Effector CD8-positive, alpha-beta T cell (primary cell): ENCODE measurements at places on chromosomes 3 and 15.

DNA sequence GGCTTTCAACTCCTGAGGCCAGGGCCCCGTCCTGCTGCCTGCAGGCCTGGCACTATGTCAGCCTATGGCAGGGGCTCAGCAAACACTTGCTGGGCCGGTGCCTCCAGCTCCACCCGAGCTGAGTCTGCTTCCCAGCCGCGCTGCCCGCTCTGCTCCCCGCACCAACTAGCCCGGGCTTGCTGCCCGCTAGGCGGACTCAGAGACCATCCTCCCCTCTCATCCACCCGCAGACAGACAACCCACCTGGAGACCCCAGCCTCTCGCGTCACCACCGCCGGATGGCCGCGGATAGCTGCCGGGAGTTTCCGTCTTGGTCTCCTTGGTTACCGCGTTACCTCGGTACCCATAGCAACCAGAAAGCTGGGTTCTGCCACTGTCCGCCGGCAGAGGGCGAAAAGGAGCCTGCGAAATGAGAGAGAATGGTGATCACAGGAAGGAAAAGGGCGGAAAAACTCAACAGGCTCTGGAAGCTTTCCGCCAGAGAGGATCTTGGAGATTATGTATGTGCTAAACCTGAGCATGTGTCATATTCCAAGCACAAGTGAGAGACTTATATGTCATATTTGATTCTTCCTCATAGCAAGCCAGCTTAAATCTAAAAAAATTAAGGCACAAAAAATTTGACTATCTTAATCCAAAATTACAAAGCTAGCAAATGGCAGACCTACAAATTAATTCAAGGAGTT is at the start of gene ZBBX:
Gene ZBBX (minus strand): TSS at position 294 of the 686 bp plus-strand sequence. CDS start 7,396 bp downstream, outside the sequence.
- DNase-seq: peak; percentile 75

GRCh38 chr15:71393383-71393782 is 278.1 kb downstream of the THSD4 start:
- DNase-seq: no peak

DNA sequence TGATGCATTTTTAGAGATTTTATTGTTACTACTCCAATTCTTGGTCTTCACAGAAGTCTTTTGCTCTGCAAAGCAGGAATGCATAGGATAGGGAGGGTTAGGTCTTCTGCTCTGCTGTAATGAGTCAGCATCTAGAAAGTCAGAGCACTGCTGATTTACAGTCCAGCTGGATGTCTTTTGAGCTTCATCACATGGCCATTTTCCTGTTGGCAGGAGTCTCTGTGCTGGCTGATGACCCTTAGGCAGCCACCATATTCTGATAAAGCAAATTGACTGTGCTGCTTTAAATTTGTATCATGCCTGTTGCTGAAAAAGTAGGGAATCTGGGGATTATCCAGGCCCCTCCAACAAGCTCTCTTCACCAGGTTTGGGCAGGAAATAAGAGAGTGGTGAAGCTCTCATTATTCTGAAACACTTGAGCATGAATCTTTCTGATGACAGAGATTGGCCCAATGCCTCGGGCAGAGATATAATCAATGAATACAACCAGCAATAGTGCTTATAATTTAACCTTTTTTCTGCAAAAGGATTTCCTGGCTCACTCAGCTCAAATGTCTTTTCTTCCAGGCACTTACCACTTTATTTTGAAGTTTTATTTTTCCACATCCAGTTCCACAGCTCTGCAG is 9.7 kb upstream of the CRBN start:
- DNase-seq: no peak

DNA sequence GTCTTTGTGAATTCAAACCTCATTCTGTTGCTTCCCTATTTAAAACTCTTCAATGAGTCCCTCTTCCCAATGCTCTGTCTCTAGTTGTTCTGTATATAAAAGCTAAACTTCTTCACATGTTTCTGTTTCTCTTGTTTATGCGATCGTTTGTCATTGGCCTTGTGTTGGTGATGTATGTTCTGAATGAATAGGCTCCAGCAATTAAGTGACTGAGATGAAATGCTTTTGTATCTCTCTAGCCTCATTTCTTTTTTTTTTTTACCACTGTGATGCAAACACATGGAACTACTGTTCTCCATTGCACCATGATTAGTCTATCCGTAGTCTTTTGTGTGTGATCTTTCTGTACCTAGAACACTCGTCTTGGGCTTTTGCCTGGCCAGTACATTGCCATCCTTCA is 380.5 kb upstream of the TPRG1 start:
- DNase-seq: no peak

- DNase-seq: no peak
Observed at GRCh38 chr3:57910990-57911389, 97.2 kb upstream of the FLNB start.

DNA sequence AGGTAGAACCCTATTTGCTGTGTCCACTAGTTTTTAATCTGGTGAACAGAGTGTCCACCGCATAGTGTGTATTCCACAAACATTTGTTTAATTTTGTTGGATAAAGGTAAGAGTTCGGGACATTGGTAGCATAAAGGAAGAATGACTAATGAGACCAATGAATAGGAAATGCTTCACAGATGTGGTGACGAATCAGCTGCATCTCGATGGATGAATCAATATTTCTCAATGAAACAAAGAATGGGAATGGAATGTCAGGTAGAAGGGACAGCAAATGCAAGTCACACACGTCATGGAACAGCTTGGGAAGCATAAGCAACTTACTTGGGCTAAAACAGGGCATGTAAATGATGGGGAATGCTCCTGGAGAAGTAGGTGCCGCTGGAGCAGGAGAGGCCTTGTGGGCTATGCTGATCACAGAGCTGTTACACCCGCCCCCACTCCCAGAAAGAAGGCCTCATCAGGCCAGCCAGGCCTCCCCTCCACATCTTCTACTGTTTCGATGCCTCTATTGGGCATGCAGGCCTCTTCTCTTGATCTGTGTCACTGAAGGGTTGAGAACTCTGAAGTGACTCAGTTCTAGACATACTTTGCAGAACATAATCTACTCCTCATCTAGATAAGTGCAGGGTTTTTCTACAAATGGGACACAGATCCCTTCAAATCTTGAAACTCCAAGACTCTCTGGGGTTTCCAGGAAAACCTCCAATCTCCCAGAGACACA is 120.0 kb upstream of the GADL1 start:
- DNase-seq: no peak

- no peak for DNase-seq
Observed at GRCh38 chr3:16789344-16790120, 95.2 kb upstream of the PLCL2 start.

- no peak for DNase-seq
Observed at GRCh38 chr3:4472312-4472711, 5.2 kb upstream of the SUMF1 start.

DNA sequence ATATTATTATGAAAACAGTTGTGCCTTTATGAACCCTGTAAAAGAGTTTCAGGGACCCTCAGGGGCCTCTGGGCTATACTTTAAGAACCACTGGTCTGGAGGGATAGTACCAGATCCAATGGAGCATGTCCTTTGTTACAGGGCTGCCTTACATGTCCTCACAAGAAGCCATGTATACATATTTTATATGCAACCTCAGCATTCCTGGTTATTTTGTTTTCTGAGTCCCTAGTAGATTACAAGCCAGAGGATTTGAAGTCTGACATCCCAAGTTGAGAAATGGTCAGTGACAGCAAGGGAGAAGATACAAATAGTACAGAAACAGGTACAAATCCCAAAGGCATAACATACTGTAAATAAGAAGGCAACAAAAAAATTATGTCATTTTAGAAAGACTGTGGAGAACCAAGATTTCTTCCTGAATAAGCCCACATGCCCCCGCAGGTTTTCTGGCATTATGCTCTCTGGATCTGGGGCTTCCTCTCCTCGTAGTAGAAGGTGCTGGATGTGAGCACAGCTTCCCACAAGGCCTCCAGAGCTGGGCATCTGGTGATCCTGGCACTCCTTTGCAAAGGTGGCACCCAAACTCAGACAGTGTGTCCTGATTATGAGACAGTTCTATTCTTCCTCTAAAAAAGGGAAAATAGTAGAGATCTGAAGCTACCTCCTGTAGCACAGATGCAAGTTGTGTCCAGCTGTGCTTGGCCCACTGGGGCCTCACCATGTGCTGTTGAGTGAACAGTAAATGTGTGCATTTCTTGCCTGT is 114.0 kb downstream of the NR1D2 start:
- DNase-seq: no peak

GRCh38 chr3:177419904-177420601 is 222.8 kb upstream of the TBL1XR1 start:
- DNase-seq: no peak

- no peak for DNase-seq
Observed at GRCh38 chr3:21407743-21408142, 343.3 kb downstream of the ZNF385D start.

GRCh38 chr3:178455226-178455625 is 81.0 kb upstream of the KCNMB2 start:
- no peak for DNase-seq

DNA sequence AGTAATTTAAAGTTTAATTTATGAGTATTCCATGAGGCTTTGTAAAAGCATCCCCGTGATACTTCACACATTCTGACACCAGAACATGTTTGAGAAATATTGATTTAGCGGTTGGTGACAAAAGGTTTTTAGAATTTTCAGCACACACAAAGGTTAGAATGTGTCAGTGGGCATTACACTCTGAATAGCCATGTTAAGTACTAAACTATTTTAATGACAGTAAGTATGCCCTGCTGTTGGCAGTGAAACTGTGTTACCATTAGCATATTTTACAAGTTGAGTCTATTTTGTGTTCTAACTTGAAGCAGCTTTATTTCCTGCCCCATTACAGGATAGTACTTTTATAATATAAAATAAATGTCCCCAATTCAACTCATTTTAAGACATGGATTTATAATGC is 66.5 kb downstream of the ADAMTSL3 start:
- DNase-seq: no peak

- DNase-seq: no peak
Observed at GRCh38 chr3:15310491-15311370, 21.7 kb downstream of the SH3BP5 start.

DNA sequence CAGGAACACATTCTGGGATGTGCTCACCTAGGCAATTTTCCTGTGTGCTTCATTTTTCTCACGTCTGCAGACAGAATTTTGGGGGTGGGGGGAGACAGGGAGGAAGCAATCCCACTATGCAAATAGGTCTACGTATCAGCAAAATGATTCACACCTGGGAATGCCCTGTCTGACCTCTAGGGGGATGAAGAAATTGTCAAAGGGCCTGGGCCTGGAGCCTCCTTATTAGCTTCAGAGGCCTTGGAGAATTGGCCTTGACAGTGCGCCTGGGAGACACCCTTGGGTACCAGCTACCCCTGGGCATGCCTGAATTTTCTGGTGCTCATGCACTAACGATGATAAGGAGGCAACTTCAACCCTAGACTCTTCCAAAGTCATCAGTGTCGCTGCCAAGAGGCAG is 207.5 kb downstream of the CADPS start:
- no peak for DNase-seq

GRCh38 chr3:161691677-161692076 is 195.1 kb downstream of the OTOL1 start:
- DNase-seq: no peak

- DNase-seq: no peak
Observed at GRCh38 chr3:109572301-109572700, 235.0 kb upstream of the DPPA4 start.

DNA sequence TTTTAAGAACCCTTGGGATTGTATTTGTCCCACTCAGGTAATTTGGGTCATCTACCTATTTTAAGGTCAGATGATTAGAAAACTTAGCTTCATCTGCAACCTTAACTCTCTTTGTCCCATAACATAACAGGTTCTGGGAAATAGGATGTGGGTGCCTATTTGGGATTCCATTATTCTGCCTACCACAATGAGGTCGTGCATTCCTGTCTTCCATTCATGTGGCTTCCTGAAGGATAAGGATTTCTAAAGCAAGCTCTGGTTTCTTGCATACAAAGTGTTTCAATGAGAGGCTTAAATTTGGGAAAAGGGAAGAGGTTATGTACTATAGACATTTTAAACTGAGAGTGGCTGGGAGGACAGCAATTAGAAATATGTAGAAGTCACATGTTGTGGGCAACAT is 190.3 kb downstream of the MCTP2 start:
- no peak for DNase-seq

GRCh38 chr3:60176614-60177013 is 1074.6 kb downstream of the FHIT start:
- DNase-seq: no peak

DNA sequence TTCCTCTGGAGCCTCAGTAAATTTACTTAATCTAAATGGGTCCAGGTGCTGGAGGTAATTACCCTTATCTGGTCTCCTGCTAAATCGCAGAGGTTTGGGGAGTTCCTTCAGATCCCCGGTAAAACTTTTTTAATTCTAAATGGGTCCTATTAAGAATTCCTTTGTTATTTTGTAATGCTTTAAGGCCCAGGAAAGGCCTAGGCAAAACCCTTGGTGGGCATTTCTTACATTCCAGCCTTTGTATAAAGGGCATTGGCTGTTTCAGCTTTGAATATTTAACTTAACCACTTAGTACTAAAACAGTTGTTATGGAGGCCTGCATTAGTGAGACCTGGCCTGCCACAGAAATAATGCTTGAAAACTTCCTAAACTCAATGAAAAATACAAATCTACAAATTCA is 14.9 kb upstream of the ZNF662 start:
- DNase-seq: no peak

DNA sequence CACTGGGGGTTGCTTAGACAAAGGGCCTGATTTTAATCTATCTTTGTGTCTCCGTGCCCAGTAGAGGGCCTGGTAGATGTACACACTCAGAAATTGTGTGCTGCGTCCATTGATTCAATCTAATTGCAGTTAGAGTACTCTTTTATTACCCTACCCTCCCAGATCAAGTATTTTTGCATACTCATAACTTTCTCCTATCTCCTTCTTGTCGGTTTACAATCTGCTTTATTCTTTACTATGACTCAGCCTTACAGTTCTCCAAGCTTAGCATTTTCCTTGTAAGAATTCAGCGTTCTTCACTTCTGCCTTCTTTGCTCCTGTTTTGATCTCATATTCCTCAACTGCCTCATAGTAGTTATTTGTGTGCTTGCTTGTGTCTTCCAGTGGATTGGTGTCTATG is 124.5 kb upstream of the ARRDC4 start:
- no peak for DNase-seq

DNA sequence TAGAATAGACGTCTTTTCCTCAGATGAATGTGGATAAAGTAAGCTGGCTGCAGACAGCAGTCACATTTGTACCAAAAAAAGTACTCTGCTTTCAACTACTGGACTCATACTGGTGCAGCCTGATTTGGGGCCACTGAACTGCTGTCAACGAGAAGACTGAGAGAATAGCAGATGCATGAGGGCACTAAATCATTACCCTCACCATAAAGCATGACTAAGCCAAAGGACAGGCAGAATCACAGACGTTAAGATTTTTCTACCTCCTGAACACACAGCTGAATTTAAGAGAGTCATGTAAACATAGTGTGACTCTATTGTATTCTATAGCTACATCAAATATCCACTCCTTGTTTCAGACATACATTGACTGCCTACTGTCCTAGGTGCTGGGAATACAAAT is 67.8 kb upstream of the CDAN1 start:
- DNase-seq: no peak

- no peak for DNase-seq
Observed at GRCh38 chr3:141726483-141726882, 11.6 kb upstream of the RNF7 start.

- DNase-seq: no peak
Observed at GRCh38 chr3:57892423-57892822, 115.8 kb upstream of the FLNB start.

GRCh38 chr3:122727294-122727693 is 46.7 kb downstream of the PARP14 start:
- DNase-seq: no peak
